HL-60 (cell line): ENCODE measurements at places on chromosomes 12 and 14.

GRCh38 chr12:93519859-93520258 lies 52.5 kb downstream of the MRPL42 start:
- DNase-seq: no peak

GRCh38 chr14:64060199-64060545 lies 207.4 kb downstream of the SYNE2 start:
- no peak for DNase-seq

DNA sequence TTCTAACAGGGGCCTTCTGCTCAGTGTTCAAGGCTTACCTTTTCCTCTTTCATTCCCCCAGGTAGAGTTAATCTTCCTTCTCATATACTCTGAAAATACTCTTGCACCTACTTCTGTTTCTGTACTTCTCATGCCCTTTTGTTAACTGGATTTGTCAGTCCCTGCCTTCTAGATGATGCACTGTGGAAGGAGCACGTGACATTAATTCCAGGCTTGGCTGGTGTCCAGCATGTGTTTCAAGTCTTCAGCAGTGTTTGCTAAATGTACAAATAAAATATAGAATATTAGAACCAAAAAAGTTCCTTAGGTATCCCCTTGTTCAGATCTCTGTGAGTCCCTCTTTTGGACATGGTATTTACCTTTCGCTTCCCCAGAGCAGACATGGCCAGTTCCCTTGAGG lies 27.9 kb upstream of the EVL start:
- DNase-seq: no peak

DNA sequence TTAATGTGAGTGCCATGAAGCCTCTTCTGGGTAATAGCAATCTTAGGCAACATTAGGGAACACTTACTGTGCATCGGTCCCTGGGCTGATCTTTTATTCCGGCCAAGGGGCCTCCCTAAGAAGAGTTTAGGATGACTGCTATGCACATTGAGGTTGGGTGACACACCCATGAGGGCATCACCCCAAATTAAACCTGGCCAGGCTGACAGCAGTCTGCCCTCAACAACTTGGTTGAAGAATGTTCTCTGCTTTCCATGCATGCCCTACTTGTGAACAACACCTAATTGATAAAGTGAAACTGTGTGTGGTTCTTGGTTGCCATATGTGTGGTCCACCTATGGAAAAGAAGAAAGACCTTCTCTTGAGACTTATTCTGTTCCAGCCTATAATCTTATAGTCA lies 1098.0 kb downstream of the BCL11B start:
- DNase-seq: no peak

- no peak for DNase-seq
Observed at GRCh38 chr14:23365732-23366425, 907 bp upstream of the EFS start.

DNA sequence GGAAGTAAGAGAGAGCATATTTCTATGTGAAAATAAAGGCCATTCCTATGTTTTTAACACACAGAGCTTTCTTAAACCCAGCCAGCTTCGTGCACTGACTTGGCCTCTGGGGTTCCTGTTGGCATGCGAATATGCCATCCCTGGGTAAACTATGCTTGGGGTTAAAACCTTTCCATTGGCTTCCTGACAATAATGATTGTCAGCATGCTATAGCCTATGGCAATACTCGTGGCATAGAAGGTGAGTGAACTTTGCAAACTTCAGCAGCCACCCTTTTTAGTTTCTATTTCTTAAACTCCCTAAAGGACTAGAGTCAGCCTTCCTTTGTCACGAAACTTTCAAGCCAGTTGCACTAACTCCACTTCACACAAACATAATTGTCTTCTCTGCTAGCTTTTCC lies 148.4 kb upstream of the RGS6 start:
- DNase-seq: no peak

- no peak for DNase-seq
Observed at GRCh38 chr12:39420043-39420442, 22.9 kb downstream of the KIF21A start.

GRCh38 chr14:105067140-105067968 lies 2.1 kb upstream of the GPR132 start:
- peak; percentile 57 for DNase-seq
